Uterus (tissue), 4 donors: ENCODE measurements at places on chromosomes 5 and 9.
A peak's percentile ranks its signal among the peaks of the same experiment; 100 is the strongest.

DNA sequence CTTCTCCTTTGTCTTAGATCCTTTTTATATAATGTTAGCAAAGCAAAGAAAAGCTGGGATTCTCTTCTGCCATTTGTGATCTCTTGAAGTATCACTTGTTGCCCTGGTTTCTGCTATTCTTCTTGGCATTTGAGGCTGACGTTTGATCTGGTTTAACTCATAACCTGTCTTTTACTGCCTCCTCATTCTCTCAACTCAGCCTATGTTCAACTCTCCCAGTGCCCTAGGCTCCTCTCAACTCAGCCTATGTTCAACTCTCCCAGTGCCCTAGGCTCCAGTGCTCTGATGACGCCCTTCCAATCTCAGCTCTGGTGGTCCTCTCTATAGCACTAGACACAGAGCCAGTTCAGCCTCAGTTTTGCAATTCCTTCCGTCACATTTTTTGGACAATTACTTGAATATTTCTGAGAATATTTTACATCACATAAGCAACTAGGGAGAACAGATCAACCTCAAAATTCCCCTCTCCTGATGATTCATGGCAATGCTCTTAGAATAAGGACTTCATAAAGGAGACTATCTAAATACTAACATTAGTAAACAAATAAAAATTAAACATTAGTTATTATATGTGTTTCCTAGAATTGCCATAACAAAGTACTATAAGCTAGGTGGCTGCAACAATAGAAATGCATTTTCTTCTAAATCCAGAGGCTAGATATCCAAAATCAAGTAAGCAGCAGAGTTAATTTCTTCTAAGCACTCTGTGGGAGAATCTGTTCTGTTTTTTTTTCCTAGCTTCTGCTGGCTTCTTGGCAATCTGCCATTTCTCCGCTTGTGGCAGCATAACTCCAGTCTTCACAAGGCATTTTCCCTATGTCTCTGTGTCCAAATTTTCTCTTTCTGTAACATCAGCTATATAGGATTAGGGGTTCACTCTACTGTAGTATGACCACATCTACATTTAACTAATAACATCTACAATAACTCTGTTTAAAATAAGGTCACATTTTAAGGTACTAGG, 662.1 kb upstream of the FTMT start:
- no peak for DNase-seq
- no peaks in the 10 kb centered on the region for H3K4me1 ChIP-seq
- H3K36me3 ChIP-seq = no peaks in the 10 kb centered on the region
- no peak overlapping the region for H3K4me3 ChIP-seq
- no peak overlapping the region for H3K27ac ChIP-seq

GRCh38 chr9:136826188-136826541, 16.1 kb upstream of the AJM1 start:
- H3K27ac ChIP-seq = no peak overlapping the region
- no peaks in the 10 kb centered on the region for H3K27me3 ChIP-seq
- no peak overlapping the region for H3K4me3 ChIP-seq
- H3K36me3 ChIP-seq = no peaks in the 10 kb centered on the region
- H3K4me1 ChIP-seq = peaks cover 5% of the 10 kb centered on the region
- no peak for DNase-seq

DNA sequence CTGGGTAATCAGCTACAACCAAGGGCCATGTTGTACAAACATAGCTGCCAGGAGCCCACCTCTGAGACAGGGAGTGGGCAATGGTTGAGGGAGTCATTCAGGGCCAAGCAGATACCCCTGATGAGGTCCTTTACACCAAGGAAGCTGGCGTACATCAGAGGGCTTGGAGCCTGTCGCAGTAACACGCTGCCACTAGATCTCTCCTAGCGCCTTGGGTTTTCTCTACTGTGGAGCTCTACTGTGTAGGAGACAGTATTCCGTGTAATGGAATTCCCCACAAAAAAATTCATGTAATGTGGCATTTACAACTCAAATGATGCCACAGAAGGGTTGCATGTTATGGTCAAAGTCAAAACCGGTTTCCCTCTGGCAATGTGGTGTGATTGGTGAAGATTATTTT, 41.4 kb upstream of the CRB2 start:
- DNase-seq = no peak
- no peak overlapping the region for H3K27ac ChIP-seq
- no peaks in the 10 kb centered on the region for H3K4me1 ChIP-seq
- H3K4me3 ChIP-seq = no peak overlapping the region
- no peaks in the 10 kb centered on the region for H3K36me3 ChIP-seq
- H3K27me3 ChIP-seq = no peaks in the 10 kb centered on the region

DNA sequence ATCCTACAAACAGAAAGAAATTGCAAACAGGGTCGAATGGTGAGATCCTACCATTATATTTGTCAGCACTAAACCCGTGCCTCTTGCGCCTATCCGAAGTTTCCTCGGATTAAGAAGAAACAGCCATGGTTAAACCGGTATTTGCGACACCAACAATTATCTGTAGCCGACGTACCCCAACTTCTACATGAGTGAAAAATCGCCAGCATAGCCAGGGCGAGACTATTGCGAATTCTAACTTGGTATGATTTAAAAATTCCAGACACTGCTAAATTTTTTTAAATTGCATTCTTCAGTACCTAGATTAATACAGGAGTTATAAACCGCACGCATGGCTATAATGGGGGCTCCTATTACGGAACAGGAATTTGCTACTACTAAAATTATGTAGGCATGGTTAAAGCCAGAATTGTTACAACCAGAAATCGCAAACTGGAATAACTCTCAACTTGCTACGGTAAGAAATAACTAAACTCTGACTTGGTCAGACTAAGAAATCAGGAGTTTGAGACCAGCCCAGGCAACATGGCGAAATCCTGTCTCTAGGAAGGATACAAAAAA, 25.3 kb upstream of the ANXA2R start:
- no peaks in the 10 kb centered on the region for H3K4me1 ChIP-seq
- H3K4me3 ChIP-seq = peak overlapping the region; percentile 78
- H3K27ac ChIP-seq = peak overlapping the region; percentile 99
- H3K27me3 ChIP-seq = no peaks in the 10 kb centered on the region

GRCh38 chr9:71941998-71942567, 30.6 kb downstream of the C9orf85 start:
- no peaks in the 10 kb centered on the region for H3K27me3 ChIP-seq
- no peak overlapping the region for H3K4me3 ChIP-seq
- no peak overlapping the region for H3K27ac ChIP-seq
- no peaks in the 10 kb centered on the region for H3K4me1 ChIP-seq
- H3K36me3 ChIP-seq = no peaks in the 10 kb centered on the region

DNA sequence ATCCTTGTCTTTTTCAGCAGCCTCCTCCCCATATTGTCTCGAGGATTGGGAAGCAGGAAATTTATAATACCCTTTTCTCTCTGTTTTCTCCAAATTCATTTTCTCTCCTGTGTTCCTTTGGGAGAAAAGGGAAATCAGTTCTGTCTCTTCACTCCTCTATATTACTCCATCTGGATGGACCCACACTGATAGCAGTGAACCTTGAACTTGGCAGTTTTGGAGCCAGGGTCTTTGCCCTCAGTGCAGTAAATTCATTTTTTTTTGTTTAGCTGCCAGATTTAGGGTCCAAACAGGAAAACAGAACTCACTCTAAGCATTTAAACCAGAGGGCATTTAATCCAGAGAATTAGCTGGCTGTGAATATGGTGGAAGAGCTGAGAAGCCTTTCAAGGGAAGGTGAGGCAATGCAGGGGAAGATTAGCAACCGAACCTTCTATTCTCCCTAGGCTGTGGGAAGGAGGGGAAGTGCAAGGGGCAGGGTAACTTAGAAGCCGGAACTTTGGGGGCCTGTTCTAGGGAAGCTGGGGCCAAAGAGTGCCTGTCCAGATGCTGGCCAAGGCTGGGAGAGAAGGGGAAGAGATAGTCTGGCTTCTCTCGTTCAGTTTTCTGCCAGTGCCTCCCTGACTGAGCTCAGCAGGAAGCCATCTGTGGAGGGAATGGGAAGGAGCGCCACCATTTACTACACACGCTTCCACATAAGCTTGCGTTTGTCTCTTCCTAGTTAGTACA, 16.3 kb upstream of the NPR2 start:
- no peak for DNase-seq
- no peak overlapping the region for H3K4me3 ChIP-seq
- H3K4me1 ChIP-seq = no peaks in the 10 kb centered on the region
- no peaks in the 10 kb centered on the region for H3K36me3 ChIP-seq
- no peaks in the 10 kb centered on the region for H3K27me3 ChIP-seq
